ENCODE measurements at places on chromosomes 5 and 9.

DNA sequence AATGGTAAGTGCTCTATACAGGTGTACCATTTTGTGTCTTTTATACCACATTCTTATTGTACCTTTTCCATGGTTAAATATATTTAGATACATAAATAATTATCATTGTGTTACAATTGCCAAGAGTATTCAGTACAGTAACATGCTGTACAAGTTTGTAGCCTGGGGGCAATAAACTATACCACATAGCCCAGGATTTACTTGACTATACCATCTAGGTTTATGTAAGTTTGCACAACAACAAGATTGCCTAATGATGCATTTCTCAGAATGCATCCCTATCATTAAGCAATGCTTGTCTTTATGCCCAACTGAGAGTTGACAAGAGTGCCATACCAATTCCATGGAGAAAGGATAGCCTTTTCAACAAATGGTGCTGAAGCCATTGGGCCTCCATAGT, 136.7 kb upstream of the PJA2 start:
- DNase-seq: no peak

DNA sequence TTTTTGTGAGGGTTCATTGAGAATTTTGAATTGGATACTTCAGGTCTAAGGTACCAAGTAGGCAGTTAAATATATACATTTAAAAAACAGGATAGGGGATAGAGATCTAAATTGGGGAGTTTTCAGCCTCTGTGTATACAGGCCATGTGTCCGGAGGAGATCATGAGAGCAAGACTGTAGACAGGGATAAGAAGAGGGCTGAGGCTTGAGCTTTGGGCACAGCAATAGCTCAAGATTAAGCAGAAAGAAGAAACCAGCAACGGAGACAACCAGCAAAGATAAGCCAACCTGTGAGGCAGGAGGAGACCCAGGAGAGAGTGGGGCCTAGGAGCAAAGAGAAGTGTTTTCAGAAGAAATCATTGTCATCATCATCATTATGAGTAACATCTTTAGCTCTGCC, 258.4 kb downstream of the GRIA1 start:
- no peak for DNase-seq

GRCh38 chr5:51392689-51393199, 9.5 kb downstream of the ISL1 start:
- no peak for DNase-seq

- DNase-seq: peak; percentile 85
Observed at GRCh38 chr5:55850839-55851674, at the start of gene IL31RA. Gene IL31RA, plus strand, starts transcription at chr5:55851357. Its CDS starts 214 bp downstream, at chr5:55851571.

DNA sequence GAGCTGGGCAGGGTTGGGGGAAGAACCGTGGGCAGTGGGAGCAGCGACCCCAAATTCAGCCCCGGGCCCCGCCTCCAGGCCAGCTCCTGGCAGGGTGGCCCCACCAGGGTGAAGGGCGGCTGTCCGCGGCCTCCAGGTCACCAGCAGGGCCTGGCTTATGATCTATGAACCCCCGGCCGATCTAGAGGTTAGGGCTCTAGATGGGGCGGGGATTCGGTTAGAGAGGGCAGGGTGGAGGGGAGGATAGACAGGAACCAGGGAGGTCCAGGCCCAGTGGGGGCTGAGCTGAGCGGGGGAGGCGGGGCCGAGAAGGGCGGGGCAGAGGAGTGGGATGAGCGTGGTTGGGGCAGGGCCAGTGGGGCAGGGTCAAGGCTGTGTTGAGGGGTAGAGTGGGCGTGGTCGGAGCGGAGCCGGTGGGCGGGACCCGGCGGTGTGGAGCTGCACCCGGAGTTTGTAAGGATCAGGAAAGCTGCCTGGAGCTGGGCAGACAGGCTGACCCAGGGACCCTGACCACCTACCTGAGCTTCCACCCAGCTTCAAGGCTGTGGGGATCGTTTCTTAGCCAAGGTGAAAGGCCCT, 29.3 kb upstream of the OBP2B start:
- DNase-seq: peak; percentile 67

DNA sequence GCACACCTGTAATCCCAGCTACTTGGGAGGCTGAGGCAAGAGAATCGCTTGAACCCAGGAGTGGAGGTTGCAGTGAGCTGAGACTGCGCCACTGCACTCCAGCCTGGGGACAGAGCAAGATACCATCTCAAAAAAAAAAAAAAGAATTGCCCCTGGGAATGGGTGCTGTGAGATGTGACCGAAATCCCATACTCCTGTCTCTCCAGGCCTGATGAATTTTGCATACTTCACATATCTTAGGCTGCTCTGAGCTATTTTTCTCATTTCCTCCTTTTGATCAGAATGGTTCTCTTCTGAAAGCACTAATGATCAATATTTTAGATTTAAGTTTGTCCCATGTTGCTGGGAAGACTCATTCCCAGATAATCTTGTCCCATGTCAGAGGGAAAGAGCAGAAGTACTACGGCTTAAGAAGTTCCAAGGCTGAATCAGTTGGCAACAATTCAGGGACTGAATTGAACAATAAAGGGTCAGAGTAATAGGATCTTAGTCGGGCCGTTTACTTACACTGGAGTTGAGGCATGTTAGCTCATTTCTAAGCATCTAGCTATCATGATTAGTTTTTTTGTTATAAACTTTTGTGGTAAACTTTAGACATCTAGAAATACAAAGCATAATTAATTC, 44.2 kb upstream of the TENT2 start:
- peak; percentile 27 for DNase-seq

GRCh38 chr5:172283862-172284610, 472 bp upstream of the UBTD2 start:
- peak; percentile 84 for DNase-seq

GRCh38 chr5:16592255-16592654, 24.5 kb downstream of the RETREG1 start:
- DNase-seq: no peak

- DNase-seq: no peak
Observed at GRCh38 chr5:132653716-132654115, 4.3 kb upstream of the IL13 start.

DNA sequence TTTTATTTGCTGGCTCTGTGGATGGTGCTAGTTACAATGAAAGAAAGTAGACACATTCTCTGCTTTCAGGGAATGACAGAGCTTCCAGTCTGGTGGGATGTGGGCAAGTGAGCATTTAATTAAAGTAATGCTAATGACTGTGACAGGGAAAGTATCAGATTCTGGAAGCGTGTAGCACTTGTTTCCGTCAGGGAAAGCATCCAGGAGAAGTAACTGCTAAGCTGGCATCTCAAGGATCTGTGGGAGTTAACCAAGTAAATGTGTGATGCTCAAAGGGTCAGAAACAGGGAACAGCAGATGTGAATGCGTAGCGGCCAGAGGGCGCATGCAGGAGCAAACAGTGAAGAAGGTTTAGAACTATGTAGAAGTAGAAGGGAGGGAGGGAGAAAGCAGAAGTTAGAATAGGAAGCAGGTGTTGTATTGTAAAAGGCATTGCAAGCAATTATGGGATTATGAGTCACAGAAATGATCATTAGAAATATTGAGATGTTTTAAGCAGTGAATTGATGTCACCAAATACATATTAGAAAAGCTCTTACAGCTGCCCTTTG, 12.2 kb downstream of the KLHL9 start:
- no peak for DNase-seq

DNA sequence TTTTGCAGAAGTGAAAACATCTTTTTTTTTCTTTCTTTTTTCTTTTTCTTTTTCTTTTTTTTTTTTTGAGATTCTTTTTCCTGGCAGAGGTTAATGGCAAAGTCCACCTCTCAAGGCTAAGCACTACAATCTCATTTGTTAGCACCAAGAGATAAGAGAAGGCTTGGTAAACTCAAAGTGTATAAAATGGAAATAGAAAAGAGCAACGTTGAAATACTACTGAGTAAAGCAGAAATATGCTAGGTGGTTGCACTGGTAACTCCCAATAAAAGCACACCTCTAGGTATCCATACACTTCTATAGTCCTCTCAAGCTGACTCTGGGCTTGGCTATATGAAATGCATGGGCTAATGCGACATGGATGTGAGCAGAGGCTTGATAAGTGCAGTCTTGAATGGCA, 188.9 kb downstream of the RAB3C start:
- DNase-seq: no peak

- peak; percentile 36 for DNase-seq
Observed at GRCh38 chr9:74953235-74953751, 581 bp upstream of the C9orf40 start.
